ENCODE measurements at places on chromosomes 2 and 18.

DNA sequence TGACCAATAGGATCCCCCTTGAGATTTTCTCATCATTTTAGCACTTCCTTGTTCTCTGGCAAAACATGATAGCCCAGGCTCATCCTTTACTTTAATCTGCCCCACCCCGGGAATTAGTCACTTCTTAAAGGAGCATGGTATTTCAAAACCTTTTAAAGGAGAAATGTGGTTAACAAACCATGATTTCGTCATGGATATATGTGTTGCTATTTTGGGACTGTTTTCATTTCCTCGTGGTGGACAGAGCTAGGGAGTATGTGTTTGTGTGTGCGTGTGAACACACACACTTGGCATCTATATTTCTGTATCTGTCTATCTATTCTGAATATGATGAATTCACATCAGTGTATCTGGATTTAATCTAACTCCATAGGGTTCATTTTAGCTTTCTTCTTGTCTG, 128.1 kb downstream of the BIRC6 start:
- peak; percentile 8 for DNase-seq

DNA sequence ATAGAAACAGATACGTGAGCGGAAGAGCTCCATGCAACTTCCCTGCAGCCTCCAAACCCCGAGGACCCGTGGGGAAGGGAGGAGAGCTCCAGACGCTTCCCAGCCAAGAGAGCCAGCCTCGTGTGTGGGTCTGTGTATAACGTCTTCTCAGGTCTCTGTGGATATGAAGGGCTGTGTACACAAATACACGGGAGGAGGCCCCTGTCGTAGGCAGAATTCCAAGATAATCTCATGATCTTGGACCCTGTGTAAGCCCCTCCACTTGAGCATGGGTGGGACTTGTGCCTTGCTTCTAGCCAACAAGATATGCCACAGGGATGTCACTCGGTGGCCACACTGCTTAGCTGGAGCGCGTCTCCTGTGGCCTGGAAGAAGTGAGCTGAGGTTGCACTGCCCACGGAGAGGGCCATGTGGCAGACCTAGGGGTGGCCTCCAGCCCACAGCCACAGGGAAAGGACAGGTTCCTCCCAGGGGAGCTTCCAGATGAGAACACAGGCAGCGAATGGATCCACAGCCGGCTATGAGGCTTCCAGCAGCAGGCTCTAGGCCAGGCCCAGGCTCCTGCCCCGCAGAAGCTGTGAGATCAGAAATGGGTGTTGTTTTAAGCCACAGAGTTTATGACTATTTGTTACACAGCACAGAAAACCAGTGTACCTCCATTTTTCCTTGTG, 15.6 kb upstream of the KLF11 start:
- no peak for DNase-seq

DNA sequence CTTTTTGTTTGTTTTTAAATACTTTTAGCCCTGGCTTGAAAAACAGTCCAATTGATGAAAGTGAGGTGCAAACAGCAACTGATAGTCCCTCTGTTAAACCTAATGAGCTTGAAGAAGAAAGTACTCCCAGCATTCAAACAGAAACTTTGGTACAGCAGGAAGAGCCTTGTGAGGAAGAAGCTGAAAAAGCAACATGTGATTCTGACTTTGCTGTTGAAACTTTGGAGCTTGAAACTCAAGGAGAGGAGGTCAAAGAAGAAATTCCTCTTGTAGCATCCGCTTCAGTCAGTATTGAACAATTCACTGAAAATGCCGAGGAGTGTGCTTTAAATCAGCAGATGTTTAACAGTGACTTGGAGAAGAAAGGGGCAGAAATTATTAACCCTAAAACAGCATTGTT, 30.6 kb upstream of the DYSF start:
- no peak for DNase-seq

DNA sequence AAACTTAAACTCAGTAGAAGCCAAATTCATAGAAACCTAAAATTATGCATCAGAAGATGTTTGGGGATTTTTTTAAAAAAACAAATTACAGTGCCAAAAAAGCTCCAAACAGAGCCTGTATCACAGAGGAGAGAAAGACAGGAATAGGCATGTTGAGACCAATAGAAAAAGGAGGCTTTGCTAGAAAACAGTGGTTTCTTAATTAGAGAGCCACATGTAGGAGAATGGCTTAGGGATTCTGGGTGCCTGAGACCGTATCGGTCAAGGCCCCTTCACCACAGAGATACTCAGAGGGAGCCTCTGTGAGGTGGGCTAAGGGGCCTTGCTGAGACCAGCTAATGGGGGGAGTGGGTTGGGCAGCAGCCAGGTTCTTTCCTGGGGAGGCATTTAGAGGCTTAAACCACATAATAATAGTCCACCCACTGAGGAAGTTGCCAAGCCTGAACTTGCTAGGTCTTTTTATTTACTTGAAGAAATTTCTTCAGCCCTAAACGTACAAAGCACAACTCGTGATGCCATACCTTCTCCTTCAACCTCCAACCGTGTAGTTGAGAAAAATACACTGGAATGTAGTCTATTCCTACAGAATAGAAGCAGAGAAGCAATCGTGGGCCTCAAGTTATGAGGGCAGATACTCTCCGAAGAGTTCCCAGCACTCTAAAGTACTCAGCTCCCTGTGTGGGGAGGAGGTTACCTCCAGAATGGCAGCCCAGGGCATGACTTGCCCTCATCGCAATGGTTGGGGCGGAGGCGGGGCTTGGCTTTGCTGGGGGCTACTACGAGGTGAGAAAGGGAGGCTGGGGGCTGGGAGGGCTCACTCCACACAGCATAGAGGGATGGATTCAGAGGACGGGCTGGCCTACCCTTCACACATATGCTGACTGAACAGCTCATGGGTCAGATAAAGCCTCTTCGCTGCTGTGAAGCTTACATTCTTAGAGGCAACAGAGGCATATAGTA, 237.9 kb downstream of the TPGS2 start:
- no peak for DNase-seq

- no peak for DNase-seq
These were observed 229.4 kb upstream of the MYT1L start for GRCh38 chr2:2560374-2561015.

DNA sequence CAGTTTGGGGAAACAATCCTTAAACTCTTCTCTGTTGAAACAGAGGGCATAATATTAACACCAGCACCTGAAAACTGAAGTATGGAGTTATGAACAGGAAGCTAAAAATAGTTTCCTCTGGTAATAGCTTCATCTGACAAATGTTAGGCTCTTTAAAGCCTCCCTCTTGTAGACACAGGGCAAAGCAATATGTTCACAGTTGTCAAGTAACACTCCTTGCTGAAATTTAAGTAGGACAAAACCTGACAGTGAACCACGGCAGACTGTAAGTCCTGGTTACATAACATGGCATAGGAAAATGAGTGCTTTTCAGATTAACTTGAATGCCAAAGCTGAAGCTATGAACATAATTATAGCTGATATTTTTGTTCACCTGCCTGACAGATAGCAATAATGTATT, 172.9 kb downstream of the CMPK2 start:
- no peak for DNase-seq

DNA sequence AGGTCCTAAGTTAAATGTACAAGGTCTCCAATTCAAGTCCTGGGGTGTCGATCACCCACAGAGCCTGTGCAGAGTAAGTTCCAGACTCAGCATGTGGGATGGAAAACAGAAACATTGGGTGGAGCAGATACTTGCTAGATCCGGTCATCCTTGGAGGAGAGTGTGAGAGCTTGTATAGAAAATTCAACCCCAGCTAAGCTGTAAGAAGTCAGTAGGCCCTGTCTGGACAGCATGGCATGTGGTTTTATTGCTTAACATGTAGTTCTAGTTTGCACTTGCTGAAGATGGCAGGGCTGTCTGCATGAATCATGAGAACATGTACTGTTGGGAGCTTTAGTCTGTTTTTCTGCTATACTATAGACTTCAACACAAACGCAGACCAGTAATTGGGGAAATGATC, 189.6 kb upstream of the RMP24 start:
- DNase-seq: no peak

DNA sequence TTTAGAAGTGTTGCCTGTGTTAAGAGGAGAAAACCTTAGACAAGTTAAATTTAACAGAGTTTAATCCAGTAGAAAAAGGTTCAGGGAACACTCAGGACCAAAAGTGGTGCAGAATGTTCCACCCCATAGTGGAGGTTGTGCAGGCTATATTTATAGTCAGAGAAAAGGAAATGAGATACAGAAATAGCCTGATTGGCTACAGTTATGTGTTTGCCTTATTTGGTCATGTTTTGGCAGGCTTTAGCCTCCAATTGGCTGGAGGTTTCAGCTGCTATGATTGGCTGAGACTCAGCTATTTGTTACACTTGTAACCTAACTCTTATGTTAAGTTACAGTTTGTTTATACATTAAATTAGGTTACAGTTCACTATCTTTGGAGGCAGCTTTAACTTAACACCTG, 4.2 kb downstream of the STAMBP start:
- no peak for DNase-seq

DNA sequence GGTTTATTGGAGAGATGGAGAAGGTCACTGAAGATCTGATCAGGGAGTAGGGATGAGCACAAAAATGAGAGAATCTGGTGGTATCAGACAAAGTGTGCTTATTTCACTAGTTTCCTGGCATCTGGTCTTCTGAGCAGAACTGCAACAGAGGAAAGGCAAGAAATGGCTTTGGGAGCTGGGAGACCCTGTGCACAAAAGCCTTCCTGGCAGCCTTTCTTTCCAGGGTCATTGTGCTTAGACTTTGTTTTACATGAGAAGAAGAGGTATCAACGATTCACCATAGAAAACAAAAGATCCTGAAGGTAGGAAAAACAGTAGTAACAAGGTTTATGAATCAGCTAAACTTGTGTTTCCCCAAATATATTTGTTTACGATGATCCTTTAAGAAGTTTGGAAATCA, 162.9 kb downstream of the CNTNAP5 start:
- no peak for DNase-seq

DNA sequence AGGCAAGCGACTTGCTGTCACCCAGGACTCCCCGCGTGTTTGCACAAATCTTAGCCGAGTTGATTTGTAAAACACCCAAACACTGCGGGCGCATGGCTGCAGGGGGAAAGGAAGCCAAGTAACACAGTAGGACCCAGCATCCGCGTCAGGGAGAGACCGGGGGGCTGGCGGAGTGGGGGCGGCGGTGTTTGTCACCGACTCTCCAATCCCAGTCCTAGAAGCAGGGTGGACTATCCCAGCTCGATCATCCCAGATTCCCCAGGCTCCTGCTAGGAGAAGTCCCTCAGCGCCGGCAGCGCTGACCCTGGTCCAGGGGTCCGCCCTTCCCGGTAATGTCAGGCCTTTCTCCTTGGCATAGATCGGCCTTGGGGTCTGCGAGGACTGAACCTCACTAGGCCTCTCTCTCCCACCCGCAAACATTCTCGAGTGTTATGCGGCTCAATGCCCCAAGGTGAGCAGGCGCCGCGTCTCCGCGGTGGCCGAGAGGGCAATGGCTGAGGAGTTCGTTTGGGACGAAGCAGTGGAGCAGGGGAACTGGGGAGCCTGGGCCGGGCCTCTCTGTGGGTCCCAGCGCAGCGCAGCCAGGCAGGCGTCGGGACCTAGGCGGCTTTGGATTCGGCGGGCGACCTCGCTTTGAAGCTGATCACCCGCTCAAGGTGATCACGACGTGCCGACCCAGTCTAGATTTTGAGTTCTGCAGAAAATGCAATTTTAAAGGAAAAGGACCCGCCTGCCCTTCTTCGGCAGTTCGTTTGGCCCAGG, 1.5 kb upstream of the GDF7 start:
- no peak for DNase-seq

- DNase-seq: no peak
These were observed 99.4 kb downstream of the CRIM1 start for GRCh38 chr2:36455011-36455410.

- DNase-seq: no peak
These were observed 83.6 kb upstream of the ST3GAL5 start for GRCh38 chr2:85972355-85972754.
